Dermis microvascular lymphatic vessel endothelial cell (primary cell): ENCODE measurements at places on chromosomes 3 and 15. TPM values are rescaled to one million over a fixed set of nuclear protein-coding genes. Genes with fewer than 3 reads are reported as not detected.

- no peak for DNase-seq
Measured at GRCh38 chr15:35605764-35606449, 59.9 kb upstream of the DPH6 start.

SNX22 gene
- under 0.01 TPM in 2 replicates for total RNA-seq

ACOX2 gene
- 1.0 and 1.6 TPM in 2 replicates for total RNA-seq

DNA sequence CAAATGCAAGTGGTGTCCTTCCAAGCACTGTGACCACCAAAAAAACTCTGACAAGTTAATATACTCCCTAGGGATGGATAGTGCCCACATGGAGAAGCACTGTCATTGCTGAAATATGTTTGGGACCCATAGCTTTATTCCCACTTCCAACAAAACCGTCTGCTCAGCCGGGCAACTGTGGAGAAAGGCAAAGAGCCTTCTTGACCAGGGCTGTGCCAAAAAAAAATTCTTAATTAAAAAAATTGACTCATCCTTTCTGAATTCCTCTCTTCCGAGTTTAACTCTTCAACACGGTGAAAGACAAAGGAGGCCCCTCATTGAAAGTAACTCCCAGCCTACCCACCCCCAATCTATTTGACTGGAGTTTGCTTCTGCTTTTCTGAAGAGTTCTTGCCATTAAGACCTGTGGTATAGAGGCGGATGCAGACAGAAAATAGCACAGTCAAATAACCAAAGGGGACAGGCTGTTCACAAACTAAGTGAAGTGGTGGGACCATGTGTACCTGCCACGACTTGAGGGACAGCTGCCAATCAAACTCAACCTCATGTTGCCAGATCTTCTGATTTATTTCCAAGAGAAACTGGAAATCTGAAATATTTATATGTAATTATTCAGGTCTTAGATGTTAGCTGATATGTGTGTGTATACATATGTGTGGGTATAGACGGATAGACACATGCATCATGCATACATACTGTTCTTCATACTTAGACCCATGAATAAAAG lies 135.4 kb upstream of the PFN2 start:
- DNase-seq = no peak

MB21D2 gene
- total RNA-seq = 1.9 and 2.5 TPM in 2 replicates

DNA sequence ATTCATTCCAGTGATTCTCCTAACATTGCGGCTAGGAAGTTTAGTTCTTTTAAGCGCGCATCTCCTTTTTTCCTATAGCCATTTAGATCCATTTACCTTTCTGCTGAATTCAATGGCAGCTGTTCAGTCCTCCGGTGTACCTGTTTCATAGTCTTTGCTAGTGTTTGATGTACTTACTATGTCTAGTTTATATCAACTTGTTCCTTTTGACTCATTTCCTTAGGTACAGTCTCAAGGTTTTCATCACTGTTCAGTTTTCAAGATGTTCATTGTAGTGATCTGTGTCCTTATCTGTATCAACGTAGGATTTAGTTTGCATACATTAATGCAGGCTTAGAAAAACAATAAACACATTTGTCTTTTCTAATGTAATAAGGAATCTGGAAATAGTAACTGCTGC lies 59.0 kb upstream of the MBNL1 start:
- no peak for DNase-seq

DNA sequence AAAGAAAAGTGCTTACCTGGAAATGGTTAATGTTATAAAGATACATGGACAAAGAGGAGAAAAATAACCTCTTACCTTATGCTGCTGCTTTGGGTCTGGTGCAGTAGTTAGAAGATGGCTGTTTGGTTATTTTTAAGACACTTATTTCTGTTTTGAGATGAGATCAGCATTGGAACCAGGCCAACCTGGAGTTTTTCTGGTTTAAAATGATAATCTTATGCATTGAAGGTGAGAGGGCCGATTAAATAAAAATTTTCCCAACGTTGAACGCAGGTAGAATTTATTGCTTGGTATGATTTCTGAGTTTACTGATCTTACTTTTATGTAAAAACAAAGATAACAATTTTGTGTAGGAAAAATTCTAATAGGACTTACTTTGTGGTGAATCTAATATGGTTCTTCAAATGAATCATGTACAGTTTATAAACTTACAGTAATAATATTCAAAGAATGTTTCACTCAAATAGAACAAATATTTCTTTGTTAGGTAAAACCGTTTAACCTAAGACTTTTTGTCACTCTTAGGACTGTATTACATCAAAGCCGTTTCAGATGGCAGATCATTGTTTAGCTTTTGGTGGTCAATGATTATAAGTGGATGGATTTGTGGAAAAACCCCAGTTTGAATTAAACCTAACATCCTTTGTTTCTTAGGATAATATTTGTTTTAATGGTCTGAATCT lies 14.9 kb downstream of the UBE2E2 start:
- no peak for DNase-seq

SNAPC5 gene
- total RNA-seq = 15.5 and 16.7 TPM in 2 replicates

GRCh38 chr15:57041416-57041815 lies 123.0 kb downstream of the TCF12 start:
- peak; percentile 53 for DNase-seq

DNA sequence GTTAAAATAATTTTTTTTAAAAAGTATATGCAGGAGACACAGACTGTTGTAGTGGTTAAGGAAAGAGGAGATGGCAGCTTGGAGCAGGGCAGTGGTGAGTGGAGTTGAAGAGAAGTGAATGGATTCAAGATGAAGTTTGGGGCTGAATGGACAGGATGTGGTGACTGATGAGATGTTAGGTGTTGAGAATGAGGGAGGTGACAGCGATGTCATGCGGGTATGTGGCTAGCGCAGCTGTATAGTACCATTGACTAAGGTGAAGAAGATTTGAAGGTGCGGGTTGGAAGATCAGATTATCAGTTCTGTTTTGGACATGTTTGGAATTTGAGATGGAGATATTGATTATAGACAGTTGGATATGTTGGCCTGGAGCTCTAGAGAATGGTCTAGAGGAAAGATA lies 20.1 kb downstream of the FBXO22 start:
- no peak for DNase-seq

DNA sequence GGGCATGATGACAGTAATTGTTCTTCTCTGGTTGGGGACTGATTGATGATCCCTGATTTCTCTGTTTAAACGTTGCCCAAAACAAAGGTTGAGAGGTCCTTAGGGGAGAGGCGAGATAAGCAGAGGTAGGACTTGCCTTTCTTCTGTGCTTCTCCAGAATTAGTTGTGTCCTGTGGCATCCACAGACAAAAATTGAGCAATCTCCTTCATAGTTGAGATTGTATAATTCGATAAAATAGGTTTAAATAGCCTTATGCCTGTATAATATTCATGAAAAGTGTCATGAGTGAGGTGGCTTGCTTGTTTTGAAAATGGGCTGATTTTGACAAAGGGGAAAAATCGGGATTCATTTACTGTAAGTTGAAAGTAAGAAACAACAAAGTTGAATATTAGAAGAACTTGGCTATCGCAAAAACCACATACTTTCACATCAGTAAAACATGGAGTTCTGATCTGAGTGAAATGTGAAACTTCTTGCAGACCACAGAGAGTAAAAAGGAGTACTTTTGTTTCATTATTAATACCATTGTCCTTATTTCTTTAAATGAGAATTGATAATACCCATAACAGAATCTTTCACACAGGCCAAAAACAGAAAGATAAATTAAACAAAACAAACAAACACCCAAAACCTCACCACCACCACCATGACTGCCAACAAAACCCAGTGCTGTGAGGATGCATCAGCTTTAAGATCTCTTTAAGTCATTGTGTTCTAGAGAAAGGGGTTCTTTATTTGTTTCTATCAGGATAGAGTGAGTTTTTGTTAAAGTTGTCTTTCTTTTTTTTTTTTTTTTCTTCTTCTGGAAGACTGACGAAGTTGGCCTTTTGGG lies 155.7 kb downstream of the LPP start:
- DNase-seq = no peak

DNA sequence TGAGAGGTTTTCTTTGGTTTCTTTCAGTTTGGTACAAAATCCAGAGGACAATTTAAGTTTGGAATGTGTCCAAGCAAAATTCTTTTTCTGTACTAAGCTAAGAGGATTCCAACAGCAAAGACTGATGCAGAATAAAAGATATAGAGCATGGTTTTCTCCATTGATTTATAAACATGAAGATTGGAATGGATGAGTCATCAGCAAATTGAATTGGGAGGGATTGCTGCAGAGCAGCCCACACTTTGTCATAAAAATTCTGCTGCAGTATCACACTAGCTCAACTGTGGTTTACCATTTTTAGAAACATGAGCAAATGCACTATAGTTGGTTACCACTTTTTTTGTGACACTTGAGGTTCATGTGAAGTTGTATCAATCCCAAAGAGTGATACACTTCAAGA lies 16.1 kb upstream of the LARP6 start:
- DNase-seq = no peak
